Naive thymus-derived CD8-positive, alpha-beta T cell (primary cell): ENCODE measurements at places on chromosomes 5 and 9.

- DNase-seq = no peak
These were observed 190.9 kb downstream of the FSTL4 start for GRCh38 chr5:133421394-133421793.

- DNase-seq = no peak
These were observed 57.3 kb downstream of the TRIO start for GRCh38 chr5:14200312-14200990.

DNA sequence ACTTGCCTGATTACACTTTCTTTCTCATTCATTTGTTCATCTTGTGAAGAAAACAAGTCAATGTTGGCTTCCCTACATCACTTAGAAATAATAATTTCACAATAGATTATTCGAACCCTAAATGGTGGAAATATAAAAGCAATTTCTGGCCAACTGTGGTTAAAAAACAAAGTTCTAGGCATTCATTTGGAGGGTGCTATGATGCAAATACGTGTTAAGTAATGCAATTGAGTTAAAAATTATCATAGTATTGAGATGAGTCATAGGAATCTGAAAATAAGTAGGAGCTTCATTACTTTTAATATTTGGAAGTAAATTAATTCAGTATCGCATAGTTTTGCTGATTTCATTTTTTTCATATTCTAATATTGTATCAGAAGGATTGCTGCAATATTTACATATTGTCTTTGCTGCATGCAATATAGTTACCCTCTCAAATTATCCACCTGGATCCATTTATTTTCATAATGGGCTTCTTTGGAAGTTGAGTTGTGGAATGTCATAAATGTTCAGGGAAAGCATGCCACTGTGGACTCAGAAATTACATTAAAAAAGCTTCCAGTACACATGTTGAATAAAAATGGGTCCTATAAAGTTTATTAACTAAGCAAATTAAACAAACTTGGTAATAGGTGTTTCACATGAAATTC is 647.7 kb upstream of the WWC1 start:
- no peak for DNase-seq

DNA sequence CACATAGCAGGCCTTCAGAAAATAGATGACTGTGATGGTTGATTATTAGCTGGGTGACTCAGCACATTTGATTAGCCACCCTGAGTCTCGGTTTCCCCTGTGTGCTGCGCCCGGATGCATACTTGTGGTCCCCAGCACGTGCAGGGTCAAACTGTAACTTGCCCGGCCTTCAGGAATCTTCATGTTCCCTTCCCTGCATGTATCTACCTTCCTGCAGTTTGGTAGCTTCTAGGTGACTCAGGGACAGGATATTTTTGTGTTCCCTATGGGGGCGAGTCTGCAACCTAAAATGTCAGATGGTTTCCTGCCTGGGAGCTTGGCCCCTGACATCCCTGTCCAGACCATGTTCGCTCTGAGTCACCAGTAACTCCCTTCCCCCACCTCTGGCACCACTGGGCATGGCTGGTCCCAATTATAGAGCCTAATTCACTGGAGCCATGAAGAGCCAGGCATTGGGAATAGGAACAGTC is 13.2 kb downstream of the PTGS1 start:
- DNase-seq = no peak

DNA sequence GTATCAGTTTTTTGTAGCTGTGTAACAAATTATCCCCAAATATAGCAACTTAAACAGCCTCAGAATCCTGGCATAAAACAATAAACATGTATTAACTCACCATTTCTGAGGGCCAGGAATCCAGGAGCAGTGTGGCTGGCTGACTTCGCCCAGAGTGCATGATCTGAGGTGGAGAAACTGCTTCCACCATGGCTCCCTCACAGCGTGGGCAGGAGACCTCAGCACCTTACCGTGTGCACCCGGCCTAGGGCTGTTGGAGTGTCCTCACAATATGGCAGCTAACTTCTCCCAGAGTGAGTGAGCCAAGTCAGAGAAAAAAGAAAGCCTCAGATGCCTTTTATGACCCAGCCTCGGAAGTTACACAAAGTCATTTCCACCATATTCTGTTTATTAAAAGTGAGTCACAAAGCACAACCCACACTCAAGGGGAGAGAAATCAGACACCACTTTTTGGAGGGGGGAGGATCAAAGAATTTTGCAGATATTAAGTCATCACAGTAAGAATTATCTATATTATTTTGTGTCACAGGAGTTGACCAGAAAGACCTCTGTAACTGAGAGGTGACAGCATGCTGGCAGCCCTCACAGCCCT is 59.6 kb downstream of the TSTD2 start:
- DNase-seq = no peak

GRCh38 chr5:89418407-89419085 is 535.6 kb upstream of the MEF2C start:
- DNase-seq = no peak

DNA sequence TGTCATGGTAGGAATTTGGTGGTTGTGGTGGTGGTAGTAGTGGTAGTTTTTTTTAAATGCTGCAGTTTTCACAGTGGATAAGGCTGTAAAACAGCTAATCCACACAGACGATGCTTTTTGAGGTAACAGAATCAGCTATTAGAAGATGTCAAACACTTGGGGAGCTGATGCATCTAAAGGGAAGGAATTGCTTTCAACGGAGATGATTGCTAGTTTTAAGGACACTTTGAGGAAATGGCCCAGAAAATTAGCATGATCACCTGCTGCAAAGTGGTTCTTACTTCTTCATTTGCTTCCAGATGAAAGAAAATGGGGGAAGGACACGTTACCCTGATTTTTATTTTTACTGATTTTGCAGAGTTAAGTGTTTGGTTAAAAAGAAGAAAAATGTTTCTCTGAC is 178.2 kb upstream of the ATP10B start:
- DNase-seq = no peak

DNA sequence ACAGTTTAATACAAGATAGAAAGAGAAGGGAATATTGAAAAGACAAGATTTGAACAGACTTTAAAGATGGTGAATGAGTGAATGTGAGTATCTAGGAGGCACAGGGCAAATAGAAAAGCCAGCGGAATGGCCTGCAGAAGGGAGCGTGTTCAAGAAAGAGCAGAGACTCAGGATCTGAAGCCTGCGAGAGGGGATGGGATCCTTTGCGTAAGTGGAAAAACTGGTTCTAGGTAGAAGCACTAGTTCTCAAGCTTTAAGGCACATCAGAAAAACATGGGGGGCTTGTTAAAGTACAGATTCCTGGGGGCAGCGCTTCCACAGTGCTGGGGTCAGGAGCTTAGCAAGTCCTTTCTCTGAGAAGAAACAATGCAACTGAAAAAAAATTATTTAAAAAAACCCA is 94.8 kb upstream of the NFIL3 start:
- DNase-seq = no peak

- no peak for DNase-seq
These were observed 417.7 kb downstream of the IRX1 start for GRCh38 chr5:4013106-4013898.

DNA sequence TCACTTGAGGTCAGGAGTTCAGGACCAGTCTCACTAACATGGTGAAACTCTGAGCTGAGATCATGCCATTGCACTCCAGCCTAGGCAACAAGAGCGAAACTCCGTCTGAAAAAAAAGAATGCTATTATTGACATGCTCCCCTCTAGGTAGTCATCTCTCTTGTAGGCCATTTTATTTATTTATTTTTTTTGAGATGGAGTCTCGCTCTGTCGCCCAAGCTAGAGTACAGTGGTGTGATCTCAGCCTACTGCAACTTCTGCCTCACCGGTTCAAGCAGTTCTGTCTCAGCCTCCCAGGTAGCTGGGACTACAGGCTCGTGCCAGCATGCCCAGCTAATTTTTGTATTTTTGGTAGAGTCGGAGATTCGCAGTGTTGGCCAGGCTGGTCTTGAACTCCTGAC is 20.6 kb upstream of the NIM1K start:
- no peak for DNase-seq

DNA sequence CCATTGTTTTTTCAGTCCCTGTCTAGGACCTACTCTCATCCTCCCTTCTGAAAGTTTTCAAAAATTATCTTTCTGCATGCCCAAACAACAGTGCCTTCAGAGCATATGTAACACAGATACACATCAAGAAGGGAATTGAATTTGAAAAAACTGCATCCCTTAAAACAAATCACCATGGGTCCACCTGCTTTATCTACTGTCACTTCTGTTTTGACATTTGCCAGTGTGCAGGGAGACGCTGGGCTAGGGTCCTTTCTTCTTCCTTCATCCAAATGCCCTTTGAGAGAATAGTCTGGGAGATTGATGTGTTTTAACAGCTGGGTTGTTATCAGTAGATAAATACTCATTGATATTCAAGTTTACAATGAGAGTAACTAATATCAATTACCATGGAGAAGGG is 1630.1 kb downstream of the MAT2B start:
- no peak for DNase-seq

GRCh38 chr5:67214707-67215447 is 18.3 kb upstream of the CD180 start:
- no peak for DNase-seq

GRCh38 chr5:15647251-15647650 is 147.3 kb downstream of the FBXL7 start:
- DNase-seq = no peak
